ENCODE measurements at places on chromosomes 6 and 20.

DNA sequence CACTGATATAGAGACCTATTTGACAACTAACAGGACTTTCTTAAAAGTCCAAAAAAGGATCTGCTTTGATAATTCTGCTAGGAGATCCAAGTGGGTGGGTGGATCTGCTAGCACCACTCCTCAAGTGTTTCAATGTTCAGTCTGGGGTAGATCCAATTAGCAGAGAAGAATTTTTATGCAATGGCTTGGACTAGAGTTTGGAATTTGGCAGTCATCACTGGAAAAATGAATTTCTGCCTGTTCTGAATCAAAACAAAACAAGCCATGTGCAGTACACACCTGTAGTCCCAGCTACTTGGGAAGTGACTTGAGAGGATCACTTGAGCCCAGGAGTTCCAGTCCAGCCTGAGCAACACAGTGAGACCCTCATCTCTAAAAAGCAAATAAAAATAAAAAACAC is 12.6 kb upstream of the GNMT start:
- no peak for DNase-seq

DNA sequence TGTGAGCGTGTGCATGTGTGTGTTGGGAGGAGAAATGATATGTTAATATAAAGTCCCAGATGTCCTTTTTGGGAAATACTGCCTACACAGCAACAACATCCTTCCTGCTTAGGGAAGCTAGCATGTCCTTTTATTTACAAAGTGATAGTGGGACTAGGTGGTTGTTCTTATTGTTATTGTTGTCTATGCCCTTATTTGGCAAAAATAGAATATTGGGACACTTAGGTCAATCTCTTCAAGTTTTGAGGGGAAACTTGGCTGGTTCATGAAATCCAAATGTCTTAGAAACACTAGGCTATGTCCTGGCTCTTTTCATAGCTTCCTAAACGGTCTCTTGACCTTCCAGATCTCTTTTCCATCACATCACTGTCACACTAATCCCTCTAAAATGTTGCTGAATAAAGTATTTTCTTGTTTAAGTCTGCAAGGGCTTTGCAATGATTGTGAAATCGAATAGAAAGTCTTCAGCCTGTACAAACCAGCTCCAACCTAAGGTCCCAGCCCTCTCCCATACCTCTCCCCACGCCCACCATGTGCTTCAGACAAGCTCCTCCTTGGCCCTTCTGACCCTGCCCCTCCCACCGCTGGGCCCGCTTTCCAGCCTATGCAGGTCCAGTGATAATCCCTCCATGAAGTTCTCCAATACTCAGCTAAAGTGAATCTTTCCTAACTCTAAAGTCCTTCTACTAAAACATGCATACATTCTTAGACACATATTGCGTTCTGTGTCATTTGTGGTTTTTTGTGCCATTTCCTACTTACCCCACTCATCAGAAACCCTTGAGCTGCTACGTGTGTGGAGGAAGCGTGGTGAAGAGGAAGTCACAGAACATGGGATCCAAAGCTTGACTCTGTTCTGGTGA is 205.1 kb downstream of the LY86 start:
- no peak for DNase-seq

- DNase-seq = no peak
Observed at GRCh38 chr6:55448451-55448850, 121.2 kb downstream of the GFRAL start.

- no peak for DNase-seq
Observed at GRCh38 chr20:45254383-45255262, at the start of gene SLPI. TSS of gene SLPI (minus strand) at chr20:45254564. CDS start at chr20:45254543, 21 bp downstream.

DNA sequence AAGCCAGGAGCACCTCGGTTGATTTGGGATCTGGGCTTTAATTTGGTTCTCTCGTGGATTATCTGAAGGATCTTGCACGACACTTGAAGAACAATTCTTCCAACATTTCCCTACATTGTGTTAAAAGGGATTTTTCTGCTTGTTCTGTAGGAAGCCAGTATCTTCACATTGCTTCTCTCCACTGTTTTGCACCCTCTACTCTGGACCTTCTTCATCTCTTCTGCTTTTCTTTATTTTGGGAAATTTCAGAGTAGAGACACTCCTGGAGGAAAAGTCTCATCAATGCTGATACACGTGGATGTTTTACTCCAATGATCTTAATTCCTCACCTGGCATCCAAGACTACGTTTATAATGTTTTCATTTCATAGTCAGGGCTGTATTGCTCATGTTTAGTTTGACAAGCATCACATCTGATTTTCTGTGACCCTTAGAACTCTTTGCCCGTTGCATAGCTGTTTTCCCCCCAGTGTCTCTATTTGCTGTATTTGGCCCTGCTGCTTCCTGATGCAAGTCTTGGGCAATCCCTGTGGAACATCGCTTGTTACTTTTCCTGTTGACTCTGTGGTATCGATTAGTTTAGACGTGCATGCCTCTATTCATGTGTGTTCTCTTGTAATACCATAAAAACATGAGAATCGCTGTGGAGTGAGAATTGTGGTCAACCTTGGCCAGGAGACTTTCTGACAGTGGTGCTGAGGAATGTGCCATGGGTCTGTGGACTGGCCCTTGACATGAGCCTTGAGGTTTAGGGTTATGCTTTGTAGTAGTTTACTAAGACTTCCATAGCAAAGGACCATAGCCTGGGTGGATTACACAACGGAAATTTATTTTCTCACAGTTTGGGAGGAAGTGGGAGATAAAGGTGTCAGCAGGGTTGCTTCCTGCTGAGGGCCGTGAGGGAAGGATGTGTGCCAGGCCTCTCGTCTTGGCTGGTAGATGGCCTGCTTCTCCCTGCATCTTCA is 12.5 kb downstream of the PLCB1 start:
- no peak for DNase-seq

- no peak for DNase-seq
Observed at GRCh38 chr6:167571550-167571949, 246.7 kb downstream of the TTLL2 start.

DNA sequence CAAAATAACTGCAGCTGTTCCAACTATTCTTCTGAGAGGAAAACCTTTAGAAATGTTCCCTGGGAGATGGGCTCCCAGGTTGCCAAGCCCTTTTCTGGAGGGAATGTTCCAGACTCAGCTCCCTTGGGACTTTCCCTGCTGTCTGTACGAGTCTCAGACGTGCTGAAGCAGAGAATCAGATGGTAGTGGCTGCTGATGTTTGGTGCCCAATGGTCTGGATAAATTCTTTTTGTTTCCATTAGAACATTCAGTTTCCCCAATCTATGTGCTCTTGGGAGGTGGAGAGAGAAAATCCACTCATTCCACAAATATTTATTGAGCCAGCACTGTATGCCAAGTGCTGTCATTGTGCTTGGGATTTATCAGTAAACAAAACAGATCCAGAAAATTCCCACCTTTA is 40.0 kb downstream of the SNHG17 start:
- no peak for DNase-seq
